Occipital lobe (tissue), 3 donors: ENCODE measurements at places on chromosomes 4 and X.

DNA sequence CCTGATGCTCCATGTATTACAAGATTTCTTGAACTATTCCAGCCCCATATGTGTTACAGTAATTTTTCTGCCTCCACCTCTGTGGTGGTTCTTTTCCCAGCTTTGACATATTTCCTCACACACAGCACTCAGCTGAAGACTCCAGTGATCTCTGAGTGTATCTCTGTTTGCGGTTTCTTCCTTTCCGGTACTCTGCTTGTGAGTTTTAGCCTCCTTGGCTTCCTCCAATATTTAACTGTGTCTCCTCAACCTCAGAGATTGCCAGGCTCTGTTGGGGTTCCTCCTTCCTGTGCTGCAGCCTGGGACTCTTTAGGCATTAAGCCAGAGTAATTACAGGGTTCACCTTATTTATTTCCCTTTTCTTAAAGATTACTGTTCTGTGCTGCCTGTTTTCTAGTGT is 73.2 kb downstream of the NFKB1 start:
- no peak for DNase-seq

DNA sequence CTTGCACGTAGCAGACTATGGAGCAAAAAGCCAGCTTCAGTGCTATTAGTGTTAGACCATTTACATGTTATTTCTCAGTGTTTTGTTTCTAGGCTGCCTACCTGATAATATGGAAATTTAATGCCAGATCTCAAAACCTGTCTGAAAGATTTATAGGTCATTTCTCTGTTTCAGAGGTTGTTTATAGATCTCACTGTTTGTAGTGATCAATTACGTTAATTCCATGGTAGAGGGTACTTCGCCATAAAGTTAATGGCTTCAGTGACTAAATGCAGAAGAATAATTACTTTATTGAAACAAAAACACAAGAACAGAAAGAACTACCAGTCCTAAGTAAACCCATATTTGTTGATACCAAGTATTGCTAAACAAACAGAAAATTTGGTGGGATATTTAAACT is 420.8 kb downstream of the ARHGAP24 start:
- DNase-seq: no peak

GRCh38 chrX:5595570-5595969 is 633.1 kb downstream of the NLGN4X start:
- no peak for DNase-seq

DNA sequence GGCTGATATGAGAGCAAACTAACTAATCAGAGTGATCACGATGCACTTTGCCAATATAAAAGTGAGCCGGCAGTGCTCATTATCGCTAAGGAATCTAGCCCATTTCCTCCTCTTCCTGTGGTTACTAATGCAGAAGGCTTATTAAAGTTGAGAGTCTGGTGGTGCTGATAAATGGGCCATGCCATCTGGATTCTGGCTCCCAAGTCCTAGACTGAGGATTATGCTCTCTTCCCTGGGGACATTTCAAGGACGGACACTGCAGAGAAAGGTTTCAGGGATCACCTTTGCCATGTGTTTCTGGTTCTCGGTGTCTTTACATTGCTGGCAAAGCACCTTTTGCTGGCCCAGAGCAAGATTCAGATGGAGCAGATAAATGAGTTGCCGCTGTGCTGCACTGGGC is 85.3 kb downstream of the RTL5 start:
- DNase-seq: no peak

- DNase-seq: no peak
These were observed 7.3 kb downstream of the TREX2 start for GRCh38 chrX:153438532-153438931.

GRCh38 chr4:33714971-33715370 is 2529.3 kb downstream of the ARAP2 start:
- no peak for DNase-seq

GRCh38 chr4:83993774-83994173 is 457.9 kb downstream of the GPAT3 start:
- DNase-seq: no peak

GRCh38 chr4:10371121-10371520 is 86.1 kb downstream of the ZNF518B start:
- DNase-seq: no peak

- no peak for DNase-seq
These were observed 14.1 kb downstream of the NAT8L start for GRCh38 chr4:2072971-2073807.

DNA sequence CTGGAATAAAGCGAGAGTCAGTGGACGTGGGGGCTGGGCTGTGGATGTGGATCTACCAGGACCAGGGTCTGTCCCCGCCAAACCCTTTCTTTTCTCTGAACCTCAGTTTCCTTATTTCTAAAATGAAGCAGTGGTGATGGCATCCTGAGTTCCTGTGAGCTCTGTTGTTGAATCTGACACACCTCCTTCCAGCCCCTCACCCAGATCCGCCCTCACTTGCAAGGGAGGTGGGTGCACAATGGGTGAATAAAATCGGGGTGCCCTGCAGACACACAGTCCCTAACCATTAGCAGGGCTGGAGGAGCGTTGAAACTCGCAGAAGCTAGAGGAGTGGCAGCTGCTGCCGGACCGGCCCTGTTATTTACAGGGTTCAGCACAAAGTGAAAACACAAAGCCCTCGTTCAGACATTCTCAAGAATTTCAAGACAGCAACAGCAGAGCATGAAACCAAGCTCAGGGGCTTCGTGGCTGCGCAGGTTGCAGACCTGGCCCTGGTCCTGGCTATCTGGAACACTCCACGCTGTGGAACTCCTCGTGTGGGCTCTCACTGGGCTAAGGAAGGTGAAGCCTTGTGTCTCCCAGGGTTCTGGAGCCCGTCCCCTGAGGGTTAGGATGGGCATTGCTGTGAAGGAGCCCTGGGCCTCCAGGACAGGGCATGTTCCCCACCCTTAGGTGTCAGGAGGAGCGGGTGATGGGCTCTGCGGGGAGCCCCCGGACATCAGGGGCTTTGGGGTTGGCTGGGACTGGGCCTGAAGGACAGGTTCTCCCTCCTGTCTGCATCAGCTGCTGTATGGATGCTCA is 42.9 kb downstream of the PSAPL1 start:
- DNase-seq: no peak

DNA sequence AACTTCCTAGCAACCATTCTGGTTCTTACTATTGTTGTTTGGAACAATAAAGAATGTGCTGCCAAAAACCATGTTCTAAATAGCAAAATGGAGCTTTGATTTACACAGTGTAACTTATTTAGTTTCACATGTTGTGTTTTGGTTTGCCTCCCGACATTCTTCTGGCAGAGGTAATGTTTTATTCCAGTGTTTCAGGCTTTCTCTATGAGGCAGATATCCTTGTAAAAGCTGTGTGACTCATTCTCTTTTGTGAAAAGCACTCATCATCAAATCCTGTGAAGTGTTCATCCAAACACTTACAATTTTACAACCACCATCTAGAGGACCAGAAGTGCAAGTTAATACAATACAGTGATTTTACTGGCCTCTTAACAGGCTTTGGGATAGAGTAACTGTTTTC is 219.0 kb upstream of the GIMD1 start:
- DNase-seq: no peak

GRCh38 chr4:38529189-38530115 is 134.5 kb upstream of the KLF3 start:
- no peak for DNase-seq
